ENCODE measurements at places on chromosomes 7 and 10. TPM values are rescaled to one million over a fixed set of nuclear protein-coding genes. Genes with fewer than 3 reads are reported as not detected.

The TSPAN12 gene
- 54.7 TPM for total RNA-seq

The PIK3CG gene
- total RNA-seq, result 11.0 TPM

The MMD2 gene
- not detected for total RNA-seq

The GBX1 gene
- not detected for total RNA-seq

The AKR1C8 gene
- total RNA-seq, result 0.19 TPM

The IDI2 gene
- 0.35 TPM for total RNA-seq

The SH2D4B gene
- not detected for total RNA-seq

The SORBS1 gene
- 886 TPM for total RNA-seq

The GPR26 gene
- not detected for total RNA-seq

The FLNC gene
- 1,054 TPM for total RNA-seq

The CALCR gene
- total RNA-seq, result not detected

The GOT1 gene
- total RNA-seq, result 598 TPM

The PON1 gene
- not detected for total RNA-seq

The CLDN4 gene
- total RNA-seq, result not detected

The TAS2R16 gene
- not detected for total RNA-seq

The IGF2BP3 gene
- 0.30 TPM for total RNA-seq

The CALML5 gene
- not detected for total RNA-seq

The ADAM22 gene
- 0.98 TPM for total RNA-seq

The VWA2 gene
- not detected for total RNA-seq

The HOXA1 gene
- total RNA-seq, result not detected
